ENCODE measurements at places on chromosomes 3 and 15.

DNA sequence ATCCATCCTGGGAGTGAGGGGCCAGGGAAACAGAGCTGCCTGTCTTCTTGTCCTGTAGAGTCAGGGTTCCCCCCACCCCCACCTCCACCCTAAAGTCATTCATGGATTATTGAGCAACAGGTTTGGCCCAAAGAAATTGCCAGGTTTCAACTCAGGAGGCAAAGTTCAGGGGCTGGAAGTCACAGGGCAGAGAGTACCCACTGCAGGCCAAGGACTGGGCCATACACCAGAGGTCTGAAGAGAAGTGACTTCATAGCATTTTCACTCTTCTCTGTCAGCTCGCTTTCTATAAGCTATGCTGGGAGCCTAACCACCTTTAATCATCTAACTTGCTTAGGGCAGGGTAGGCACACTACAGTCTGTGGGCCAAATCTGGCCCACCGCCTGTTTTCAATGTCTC, 50.1 kb downstream of the STARD5 start:
- no peak for DNase-seq

- no peak for DNase-seq
Observed at GRCh38 chr3:101183151-101183550, 137.2 kb downstream of the IMPG2 start.

DNA sequence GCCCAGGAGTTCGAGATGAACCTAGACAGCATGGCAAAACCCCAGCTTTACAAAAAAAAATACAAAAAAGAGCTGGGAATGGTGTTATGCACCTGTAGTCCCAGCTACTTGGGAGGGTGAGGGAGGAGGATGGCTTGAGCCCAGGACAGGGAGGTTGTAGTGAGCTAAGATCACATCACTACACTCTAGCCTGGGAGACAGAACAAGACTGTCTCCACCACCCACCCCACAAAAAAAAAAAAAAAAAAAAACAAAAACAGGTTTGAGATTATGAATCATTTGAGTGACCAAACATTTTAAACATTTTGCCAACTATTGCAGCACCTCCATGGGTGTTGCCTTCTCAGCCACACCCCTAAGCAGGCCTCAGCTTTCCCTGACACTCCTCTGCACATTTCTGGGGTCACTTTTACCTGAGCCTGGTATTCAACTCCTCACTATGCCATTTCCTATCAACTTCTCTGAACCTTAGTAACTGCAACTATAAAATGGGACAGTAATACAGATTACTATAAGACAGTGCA, 41.8 kb downstream of the IL5RA start:
- DNase-seq, result no peak

DNA sequence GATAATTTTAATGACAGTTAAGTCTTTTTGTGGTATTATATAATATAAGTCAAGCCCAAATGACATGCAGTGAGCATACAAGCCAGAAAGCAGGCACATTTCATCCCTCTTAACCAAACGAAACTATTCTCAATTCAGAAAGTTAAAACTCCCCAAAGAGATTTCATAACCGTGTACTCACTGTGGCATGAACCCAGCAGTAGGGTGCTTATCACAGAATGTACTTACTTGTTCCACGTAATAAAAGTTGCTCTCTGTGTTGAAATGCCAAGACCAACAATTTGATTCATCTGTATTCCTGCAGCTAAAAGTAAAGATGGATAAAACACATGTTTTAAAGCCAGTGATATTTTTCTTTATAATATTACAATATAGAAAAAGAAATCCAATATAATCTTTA, 12.1 kb downstream of the GK5 start:
- no peak for DNase-seq

DNA sequence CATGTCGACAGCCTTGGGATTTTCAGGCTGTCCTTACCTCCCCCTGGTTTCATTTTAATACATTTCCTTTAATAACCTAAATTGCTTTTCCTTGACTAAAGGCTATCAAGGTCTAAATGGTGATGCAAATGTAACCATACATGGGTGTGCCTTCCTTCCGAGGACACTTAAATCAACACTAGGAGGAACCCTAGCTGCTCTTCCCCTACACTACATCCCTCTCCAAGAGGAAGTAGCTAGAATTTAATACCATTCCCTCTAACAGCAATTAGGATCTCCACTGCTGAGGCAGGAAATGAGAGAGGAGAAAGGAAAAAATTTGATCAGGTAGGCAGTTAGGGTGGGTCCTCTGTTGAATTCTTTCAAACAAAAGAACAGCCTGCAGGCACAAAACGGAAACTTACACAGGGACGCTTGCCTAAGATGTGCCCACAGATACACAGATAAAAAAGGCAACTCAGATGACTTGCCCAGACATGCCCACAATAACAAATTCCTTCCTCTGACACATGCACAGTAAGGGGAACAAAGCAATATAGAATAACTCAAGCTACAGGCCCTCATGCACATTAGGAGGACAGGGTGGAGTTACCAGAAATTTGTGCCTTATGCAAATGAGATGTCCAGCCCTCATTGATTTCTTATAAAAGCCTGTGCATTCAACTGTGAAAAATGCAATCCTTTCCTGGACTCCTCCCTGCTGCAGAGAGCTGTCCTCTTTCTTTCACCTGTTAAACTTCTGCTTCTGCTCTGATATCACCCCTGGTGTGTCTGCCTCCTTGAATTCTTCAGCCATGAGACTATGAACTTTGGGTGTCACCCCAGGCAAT, 1024.4 kb upstream of the CADM2 start:
- DNase-seq, result no peak

GRCh38 chr3:15636028-15636709, 34.6 kb downstream of the BTD start:
- no peak for DNase-seq

DNA sequence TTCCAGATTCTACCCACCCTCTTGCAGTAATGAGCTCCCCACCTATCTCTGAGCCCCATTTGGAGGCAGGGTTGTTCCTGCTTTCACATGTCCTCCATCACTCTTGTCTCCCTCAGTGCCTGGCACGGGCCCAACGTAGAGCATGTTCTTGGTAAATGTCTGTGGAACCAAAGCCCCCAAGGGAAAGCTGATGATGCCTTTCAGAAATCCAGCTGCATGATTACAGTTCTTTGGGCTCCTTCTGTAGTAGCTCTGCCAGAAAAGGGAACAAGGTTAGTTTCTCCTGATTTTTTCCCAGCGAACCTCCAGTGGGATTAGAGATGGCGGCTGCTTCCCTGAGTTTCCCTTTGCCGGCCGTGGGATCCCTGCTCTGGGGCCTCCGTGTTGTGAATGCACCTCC, 39.3 kb downstream of the CGNL1 start:
- no peak for DNase-seq

DNA sequence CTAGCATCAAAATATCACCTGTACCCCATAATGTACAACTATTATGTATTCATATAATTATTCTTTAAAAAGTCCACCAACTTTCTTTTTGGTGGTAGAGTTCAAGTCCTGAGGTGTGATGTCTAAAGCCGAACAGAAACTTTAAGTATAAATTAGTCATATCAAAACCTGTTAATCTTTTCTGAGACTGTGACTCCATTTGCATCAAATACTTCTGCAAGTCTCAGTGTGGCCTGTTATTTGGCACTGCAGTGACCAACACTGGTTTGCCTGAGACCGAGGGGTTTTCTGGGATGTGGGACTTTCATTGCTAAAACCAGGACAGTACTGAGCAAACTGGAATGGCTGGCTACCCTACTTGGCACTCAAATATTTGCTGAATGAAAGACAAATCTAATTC, 7.3 kb downstream of the NGLY1 start:
- no peak for DNase-seq

- DNase-seq, result no peak
Observed at GRCh38 chr3:31165399-31165860, 271.0 kb upstream of the GADL1 start.

DNA sequence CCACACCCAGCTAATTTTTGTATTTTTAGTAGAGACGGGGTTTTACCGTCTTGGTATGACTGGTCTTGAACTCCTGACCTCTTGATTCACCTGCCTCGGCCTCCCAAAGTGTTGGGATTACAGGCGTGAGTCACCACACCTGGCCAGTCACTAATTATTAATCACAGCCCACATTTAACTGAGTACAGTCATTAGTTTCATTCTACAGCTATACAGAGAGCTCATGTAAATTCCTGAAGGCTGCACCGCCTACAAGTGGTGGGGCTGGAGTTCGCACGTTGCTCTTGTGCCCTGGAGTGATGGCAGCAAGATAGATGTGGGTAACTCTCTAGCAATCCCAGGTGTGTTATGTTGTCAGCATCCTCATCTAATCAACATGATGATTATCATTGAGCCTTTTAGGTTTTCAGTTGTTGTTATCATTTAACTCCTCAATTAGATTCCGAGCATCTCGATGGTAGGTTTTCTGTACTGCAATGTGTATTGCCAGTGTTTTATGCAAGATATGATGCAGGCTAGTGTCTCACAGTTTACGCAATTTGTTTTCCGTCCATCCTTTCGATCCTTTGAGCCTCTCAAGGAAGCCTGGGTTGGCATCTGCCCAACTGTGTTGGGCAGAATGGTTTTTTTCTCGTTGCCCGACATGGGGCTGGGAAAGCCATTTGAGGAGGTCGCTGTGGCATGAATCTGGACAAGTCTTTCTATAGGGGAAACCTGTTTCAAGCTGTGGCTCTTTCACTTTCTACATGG, 216.3 kb downstream of the LPP start:
- DNase-seq, result no peak

DNA sequence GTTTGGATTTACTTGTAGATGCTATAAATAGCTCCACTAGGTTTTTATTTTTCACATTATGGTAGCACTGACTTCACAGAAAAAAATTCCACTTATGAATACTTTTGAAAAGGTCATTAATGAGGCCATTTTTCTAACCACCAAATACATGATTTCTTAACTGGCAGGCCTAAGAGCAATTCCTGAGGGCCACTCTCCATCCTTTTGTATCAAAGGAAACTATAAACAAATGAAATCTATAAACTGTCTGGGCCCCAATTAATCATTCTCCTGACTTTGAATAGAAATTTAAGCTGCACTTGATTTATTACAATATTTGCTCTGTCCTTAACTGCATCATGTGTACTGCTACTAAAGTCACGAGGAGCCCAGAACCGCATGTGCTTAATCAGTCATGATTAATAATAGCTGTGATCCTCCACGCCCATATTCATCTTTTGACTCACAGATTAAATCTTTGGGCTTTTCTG, 25.1 kb upstream of the MTMR10 start:
- no peak for DNase-seq

DNA sequence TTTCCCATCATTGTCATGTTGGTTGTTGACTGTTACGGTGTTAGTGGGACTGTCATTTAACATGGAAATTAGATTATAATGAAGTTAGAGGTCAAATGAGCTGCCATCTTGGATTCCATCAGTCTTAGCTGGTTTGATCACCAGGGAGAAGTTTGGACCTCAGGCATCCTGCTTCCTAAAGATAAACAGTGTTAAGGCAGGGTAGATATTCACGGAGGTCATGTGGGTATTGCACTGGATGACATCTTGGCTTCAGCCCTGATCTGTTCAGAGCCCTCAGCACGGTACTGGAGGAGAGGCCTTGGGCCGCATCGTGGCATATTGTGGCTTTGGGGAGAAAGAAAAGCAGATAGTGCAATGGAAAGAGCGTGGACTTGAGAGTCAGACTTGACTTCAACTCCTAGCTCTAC, 11.1 kb upstream of the MUC20 start:
- DNase-seq, result no peak

DNA sequence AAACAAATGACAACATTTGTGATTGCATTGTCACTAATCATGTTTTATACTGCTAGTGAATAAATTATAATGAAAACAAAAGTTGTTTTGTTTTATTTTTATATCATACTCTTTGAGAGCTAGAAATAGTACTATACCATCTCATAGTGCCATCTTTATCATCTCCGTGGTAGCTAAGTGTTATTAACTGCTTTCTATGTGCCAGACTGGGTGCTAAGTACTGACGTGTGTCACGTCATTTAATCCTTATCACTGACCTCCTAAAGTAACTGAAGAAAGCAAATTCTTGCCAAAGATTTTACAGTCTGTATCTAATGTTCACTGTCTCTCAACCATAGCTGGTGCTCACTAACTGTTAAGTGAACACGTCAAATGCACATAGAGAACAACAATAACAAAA, 99.5 kb upstream of the CNTN3 start:
- DNase-seq, result no peak

- DNase-seq, result no peak
Observed at GRCh38 chr3:117304681-117305080, 595.1 kb downstream of the TUSC7 start.

GRCh38 chr3:127451321-127451720, 139.2 kb downstream of the TPRA1 start:
- DNase-seq, result no peak

DNA sequence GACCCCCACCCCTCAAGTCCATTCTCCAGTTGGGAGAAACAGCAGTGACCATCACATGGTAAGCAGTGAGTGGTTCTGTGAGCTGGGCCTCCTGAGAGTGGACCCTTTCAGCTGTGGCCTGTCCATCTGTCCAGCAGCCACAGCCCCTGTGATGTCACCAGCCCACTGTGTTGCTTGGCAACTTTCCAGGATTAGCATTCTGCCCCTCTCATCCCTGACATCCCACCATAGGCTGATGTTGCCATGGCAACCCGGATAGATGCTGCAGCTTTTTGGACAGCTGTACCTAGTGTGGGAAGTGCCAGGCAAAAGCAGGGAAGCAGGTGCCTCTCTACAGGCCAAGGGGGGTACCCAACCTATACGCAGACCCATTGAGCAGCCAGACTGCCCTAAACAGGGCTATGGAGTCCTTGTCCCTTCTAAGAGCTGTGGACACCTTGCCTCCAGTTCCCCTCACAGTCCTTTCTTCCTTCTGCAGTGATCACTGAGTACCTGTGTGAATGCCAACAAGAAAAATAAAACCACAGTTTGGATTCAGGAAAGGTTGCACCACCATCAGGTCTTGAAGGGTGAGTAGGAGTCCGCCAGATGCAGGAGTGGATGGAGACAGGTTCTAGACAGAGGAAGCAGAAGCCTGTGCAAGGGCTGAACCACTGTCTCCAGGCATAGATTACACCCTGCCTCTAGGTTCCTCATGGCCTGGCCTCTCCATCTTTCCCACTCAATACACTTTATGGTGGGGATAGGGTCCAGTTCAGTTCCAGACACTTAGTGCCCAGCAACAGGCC, at the start of gene DNAH1:
Gene DNAH1 (plus strand): TSS at position 343 of the 788 bp plus-strand sequence. CDS start 6,124 bp downstream, outside the sequence.
- DNase-seq, result no peak

- DNase-seq, result no peak
Observed at GRCh38 chr15:72057548-72058091, 60.3 kb downstream of the MYO9A start.
